Skeletal muscle tissue (tissue), 5 donors: ENCODE measurements at places on chromosomes 4 and X. TPM values are rescaled to one million over a fixed set of nuclear protein-coding genes. Genes with fewer than 3 reads are reported as not detected.

Gene QDPR
- 54.8 TPM for total RNA-seq

Gene RAP2C
- 29.7 TPM for total RNA-seq

Gene EGF
- 24.5 TPM for total RNA-seq

Gene AFP
- 1.0 TPM for total RNA-seq

Gene TENT5D
- total RNA-seq, result not detected

Gene C1QTNF7
- total RNA-seq, result 2.1 TPM

Gene CT83
- total RNA-seq, result not detected

Gene SSX2
- total RNA-seq, result not detected

Gene PRAF2
- total RNA-seq, result 4.7 TPM

Gene PHKA1
- total RNA-seq, result 2.6 TPM

Gene C4orf50
- not detected for total RNA-seq

Gene PFKFB1
- not detected for total RNA-seq

Gene TMEM156
- total RNA-seq, result under 0.01 TPM

Gene ETNPPL
- not detected for total RNA-seq

Gene IL3RA
- total RNA-seq, result 6.3 TPM

Gene SH3TC1
- 13.0 TPM for total RNA-seq

Gene PNCK
- not detected for total RNA-seq

Gene RHOXF1
- not detected for total RNA-seq

Gene ADH4
- under 0.01 TPM for total RNA-seq

Gene BMP3
- 1.6 TPM for total RNA-seq

Gene NUDT10
- 1.0 TPM for total RNA-seq

Gene DIAPH2
- total RNA-seq, result 12.0 TPM

Gene KLB
- 1.0 TPM for total RNA-seq

Gene SH2D1A
- total RNA-seq, result 1.0 TPM

Gene MOSPD2
- 5.2 TPM for total RNA-seq

Gene VCX
- total RNA-seq, result not detected

Gene NCAPG
- total RNA-seq, result 8.4 TPM

Gene HADH
- 40.2 TPM for total RNA-seq

Gene SSX3
- not detected for total RNA-seq

Gene ANXA3
- 14.6 TPM for total RNA-seq

Gene SMIM31
- not detected for total RNA-seq

Gene TRIM60
- total RNA-seq, result not detected

Gene LDOC1
- 3.7 TPM for total RNA-seq

Gene ODAPH
- total RNA-seq, result not detected

Gene HMX1
- total RNA-seq, result not detected

Gene SLC38A5
- 6.3 TPM for total RNA-seq

Gene TCEAL2
- total RNA-seq, result not detected

Gene CSN1S1
- total RNA-seq, result not detected

Gene ABCG2
- total RNA-seq, result 7.8 TPM

Gene MCF2
- total RNA-seq, result 0.52 TPM
